ENCODE measurements at places on chromosomes 4 and X.

DNA sequence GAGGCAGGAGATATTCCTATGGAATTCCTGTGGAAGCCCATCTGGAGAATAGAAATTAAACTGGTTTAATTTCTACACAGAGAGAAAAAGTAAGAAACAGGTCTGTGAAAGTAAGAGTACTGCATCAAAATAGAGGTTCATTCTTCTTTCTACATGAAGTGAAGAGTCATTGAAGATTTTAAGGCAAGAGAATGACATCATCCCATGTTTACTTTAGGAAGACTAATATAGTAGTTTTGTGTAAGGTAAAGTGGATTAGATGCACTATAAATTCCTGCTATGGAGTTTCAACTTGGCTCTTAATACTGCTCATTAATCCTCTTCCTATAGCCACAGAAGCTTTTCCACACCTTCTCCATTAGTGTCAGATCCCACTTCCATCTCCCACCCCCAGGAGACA is 47.6 kb downstream of the CNGA1 start:
- DNase-seq, result no peak

- DNase-seq, result no peak
Observed at GRCh38 chr4:169573889-169574288, 38.5 kb downstream of the NEK1 start.

- peak; percentile 57 for DNase-seq
Observed at GRCh38 chr4:84578540-84579402, 4.2 kb upstream of the CDS1 start.

GRCh38 chr4:38067499-38067898 is 107.3 kb downstream of the PTTG2 start:
- no peak for DNase-seq

DNA sequence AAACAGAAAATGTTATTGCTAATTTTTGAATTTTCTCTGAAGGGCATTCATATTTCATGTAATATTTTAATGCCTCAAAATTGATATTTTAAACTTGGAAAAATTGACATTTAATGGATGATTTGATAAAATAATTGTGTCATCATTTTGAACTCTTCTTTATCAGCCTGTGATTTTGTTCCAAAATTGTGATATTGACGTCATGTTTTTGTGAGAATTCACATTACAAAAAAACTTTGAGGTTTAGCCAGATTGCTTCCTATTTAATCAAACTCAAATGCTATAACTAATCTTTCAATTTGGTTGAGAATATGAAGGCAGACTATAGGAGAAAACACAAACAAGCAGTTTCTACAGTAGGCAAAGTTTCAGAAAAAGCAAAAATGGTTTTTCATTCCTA is 137.4 kb downstream of the GRIA2 start:
- DNase-seq, result no peak
